ENCODE measurements at places on chromosomes 5 and 9.

- no peak for DNase-seq
Observed at GRCh38 chr9:106309925-106310324, 553.0 kb upstream of the ZNF462 start.

- DNase-seq, result no peak
Observed at GRCh38 chr5:151719228-151720000, 32.7 kb upstream of the SPARC start.

GRCh38 chr9:20610591-20610990 is 11.7 kb downstream of the MLLT3 start:
- no peak for DNase-seq

- DNase-seq, result no peak
Observed at GRCh38 chr9:137320555-137321384, 18.7 kb upstream of the NRARP start.

- DNase-seq, result no peak
Observed at GRCh38 chr9:34363619-34364351, 12.9 kb downstream of the MYORG start.

GRCh38 chr5:9196403-9197227 is 349.3 kb downstream of the SEMA5A start:
- DNase-seq, result no peak

- DNase-seq, result peak; percentile 61
Observed at GRCh38 chr5:107486489-107486888, 184.2 kb downstream of the EFNA5 start.

GRCh38 chr9:17532461-17532860 is 46.4 kb upstream of the SH3GL2 start:
- DNase-seq, result no peak

DNA sequence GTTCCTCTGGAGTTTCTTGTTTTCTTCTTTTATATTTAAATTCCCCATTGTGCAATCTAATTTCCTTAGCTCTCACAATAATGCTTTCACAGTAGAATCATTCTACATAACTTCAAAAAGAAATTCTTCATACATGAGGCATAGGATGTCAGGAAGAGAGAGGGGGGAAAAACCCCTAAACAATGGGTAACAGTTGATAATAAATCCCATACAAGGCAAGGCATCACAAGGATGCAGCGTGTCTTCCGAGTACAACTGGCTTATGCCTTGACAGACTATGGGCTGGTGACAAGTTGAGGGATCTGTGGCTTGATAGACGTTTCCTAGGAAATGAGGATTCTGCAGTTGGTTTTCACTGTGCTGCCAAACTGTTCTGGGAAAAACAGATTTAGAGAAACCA is 247.4 kb downstream of the ARL15 start:
- DNase-seq, result no peak

- no peak for DNase-seq
Observed at GRCh38 chr5:17431272-17432050, 66.6 kb upstream of the TAF11L2 start.

- no peak for DNase-seq
Observed at GRCh38 chr5:59591162-59591561, 302.4 kb downstream of the PDE4D start.

- DNase-seq, result no peak
Observed at GRCh38 chr9:68872026-68872501, 141.8 kb downstream of the PRKACG start.

DNA sequence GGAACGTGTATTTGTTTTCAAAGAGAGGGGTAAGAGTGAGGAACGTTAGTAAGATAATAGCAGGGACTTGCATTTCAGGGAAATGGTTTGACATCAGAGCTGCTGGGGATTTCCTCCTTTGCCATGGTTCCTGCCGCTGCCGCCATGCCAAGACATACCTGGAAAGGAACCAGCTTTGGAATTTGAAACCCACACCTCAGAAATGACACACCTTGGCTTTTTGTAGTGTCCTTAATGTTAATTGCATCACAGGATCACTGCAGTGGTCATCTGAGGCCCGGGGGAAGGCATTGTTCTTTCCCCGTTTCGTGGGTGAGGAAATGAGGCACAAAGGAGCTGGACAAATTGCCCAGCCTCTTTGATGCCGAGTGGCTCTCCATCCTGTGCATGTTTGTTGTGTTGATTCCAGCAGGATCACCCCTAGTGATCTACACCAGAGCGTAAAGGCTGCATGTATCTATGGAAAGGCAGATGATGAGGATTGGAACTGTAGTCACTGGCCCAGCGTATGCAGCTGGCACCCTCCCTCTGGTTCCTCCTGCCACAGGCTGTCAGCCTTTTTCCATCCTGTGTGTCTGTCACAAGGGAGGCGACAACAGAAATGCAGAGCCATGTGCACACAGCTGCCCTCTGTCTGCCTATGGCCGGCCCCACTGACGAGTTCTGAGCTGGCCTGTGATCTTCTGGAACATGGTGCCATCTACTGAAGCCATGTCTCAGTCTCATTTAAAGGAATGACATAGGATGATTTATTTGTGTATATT is 37.8 kb downstream of the SLC46A2 start:
- no peak for DNase-seq

GRCh38 chr9:27732494-27732893 is 159.2 kb upstream of the C9orf72 start:
- DNase-seq, result no peak

GRCh38 chr5:143601917-143602333 is 198.4 kb upstream of the NR3C1 start:
- no peak for DNase-seq

DNA sequence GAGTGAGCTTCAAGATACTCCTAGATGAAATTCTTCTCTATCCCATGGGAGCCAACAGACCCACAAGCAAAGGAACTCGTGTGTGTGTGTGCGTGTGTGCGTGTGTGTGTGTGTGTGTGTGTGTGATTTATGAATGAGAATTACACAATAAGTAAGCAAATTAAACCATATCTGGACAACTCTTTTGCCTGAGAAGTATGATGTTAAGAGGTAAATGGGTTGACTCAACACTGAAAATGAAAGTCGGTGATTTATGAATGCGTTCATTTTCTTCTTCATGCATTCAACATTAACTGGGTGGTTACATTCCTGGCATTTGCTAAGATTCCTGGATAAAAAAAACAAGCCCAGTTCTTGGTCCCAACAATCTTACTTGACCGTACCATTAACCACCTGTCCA is 171.3 kb upstream of the ZNF462 start:
- DNase-seq, result no peak

GRCh38 chr9:129587487-129588262 is 33.2 kb downstream of the C9orf50 start:
- no peak for DNase-seq

DNA sequence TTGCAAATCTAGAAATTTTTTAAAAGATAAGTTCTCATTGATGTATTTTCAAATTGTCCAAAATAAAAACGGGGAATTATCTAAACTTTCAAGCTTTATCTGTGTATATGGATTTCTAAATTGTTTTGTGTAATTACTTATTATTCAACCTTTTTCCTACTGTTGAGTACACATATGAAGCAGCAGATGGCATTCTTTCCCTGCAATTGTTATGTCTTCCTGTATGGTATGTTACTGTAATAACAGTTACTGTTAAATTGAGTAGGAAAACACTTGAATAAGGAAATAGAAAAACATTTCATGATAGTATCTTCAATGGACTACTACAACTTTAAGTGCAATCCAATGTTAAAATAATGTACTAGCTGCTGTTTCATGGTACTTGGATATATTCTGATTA is 124.8 kb downstream of the RANBP17 start:
- no peak for DNase-seq

GRCh38 chr9:137454597-137455358 is 4.4 kb downstream of the NSMF start:
- no peak for DNase-seq

DNA sequence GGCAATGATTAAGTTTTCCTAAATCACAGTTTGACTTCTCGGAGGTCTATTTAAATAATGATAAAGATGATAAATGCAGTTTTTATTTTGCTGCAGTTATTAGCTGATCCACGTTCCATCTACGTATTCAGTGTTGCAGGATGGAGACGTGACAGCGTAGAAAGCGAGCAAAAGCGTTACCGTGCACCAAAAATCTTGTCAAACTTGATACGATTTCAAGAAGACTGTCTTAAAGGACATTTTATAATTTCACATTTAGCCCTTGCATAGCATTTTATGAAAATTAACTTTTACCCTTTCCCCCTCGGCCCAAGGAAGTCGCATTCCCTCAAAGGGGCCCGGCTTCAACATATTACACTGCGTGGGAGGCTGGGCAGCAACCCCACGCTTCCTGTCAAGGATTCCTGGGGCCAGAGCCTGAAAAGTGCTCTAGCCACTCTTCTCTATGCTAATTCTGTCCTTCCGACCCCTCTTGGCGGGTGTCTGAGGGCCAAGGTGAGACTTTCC is 7.1 kb upstream of the PURA start:
- no peak for DNase-seq

DNA sequence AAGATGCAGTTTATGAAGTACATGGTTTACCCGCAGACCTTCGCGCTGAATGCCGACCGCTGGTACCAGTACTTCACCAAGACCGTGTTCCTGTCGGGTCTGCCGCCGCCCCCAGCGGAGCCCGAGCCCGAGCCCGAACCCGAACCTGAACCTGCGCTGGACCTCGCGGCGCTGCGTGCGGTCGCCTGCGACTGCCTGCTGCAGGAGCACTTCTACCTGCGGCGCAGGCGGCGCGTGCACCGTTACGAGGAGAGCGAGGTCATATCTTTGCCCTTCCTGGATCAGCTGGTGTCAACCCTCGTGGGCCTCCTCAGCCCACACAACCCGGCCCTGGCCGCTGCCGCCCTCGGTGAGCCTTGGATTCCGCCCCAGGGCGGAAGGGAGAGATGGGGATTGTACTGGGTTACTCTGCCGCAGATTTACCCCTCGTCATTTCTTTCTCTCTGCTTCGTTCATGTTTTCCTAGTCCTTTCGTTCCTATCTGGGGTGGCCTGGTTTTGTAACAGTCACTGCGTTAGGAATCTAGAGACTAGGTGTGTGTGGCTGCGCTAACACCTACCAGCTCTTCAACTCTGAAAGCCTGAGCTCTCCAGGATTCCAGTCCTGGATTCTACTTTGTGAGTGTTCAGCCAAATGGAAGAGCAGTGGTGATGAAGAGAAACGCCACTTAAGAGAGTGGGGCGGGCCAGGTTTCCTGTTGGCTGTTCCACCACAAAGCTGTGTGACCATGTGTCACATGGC is 638 bp downstream of the MRPS30 start:
- DNase-seq, result peak; percentile 50

GRCh38 chr9:118446943-118447639 is 742.9 kb downstream of the TLR4 start:
- no peak for DNase-seq
